ENCODE measurements at places on chromosomes 3 and 15. TPM values are rescaled to one million over a fixed set of nuclear protein-coding genes. Genes with fewer than 3 reads are reported as not detected.
A peak's percentile ranks its signal among the peaks of the same experiment; 100 is the strongest.

GRCh38 chr3:24242012-24242698 lies 252.5 kb downstream of the THRB start:
- DNase-seq: no peak

The SCN11A gene
- total RNA-seq: 0.08 TPM

The SOX14 gene
- not detected for total RNA-seq

DNA sequence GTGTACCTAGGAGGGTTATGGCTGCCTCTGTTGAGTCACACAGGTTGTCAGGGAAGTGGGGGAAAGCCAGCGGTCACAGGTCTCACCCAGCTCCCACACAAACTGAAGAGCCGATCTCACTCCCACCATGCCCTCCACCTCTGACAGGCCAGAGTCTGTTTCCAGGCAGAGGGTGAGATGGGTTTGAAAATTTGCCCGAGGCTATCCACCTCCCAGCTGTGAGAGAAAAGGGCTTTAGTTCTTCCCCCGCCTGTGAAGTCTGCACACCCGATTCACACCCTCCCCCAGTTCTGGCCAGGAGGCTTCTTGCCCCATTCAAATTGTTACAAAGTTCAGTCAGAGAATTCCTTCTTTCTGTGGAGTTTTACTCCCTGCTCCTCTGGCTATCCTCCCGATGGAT lies 446.9 kb downstream of the EDEM1 start:
- DNase-seq: no peak

- DNase-seq: no peak
Measured at GRCh38 chr15:52441841-52442240, 86.8 kb downstream of the MYO5A start.

DNA sequence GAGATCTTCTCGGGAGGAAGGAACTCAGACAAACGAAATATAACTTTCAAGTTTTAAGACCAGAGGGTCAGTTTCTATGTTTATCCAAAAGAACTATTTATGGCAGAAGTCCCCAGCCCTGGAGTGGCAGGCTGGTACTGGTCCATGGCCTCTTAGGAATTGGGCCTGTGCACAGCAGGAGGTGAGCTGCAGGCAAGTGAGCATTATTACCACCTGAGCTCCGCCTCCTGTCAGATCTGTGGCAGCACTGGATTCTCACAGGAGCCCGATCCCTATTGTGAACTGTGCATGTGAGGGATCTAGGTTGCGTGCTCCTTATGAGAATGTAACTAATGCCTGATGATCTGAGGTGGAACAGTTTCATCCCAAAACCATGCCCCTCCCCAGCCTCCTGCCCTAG lies 14.3 kb upstream of the HPS3 start:
- no peak for DNase-seq

DNA sequence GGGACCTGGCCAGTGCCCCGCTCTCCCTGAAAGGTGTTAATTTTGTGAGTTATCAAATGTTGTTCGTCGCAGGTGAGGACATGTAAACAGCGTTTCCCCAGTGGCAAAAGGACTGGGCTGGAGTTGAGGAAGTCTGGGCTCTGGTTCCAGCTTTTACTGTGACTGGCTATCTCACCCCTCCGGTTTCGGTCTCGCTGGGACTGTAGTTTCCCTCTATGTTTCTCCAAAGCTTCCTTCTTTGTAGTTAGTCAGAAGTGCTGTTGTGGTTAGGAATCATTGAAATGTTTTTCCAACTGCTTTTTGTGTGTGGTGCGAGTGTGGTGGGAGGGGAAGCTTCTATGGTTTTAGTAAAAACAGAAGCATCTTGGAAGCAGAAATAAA lies 990 bp upstream of the CLDN1 start:
- peak; percentile 14 for DNase-seq

DNA sequence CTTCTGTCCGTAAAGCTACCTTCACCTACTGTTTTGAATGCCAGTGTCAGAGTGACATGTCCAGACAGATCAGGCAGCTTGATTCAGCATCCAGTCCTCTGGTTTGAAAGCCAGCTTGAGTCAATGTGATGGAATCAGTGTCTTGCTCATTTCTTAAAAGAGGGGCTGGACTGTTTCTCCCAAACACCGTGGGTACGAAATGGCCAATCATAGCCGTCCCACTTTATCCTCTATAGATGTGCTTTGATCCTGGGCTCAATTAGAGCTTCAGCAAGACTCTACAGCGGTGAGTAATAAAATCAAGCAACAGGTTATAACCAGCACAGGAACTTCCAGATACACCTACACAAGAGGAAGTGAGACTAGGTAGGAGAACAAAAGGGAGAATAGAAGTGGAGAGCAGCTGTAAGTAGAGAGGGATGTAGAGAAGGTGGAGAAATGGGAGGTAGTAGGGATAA lies 17.0 kb upstream of the OR5K1 start:
- DNase-seq: no peak

- DNase-seq: no peak
Measured at GRCh38 chr3:11269007-11269406, 3.2 kb upstream of the ATG7 start.

The GPR160 gene
- total RNA-seq: 5.7 TPM

- no peak for DNase-seq
Measured at GRCh38 chr3:14169871-14170270, 8.5 kb downstream of the XPC start.

- DNase-seq: no peak
Measured at GRCh38 chr3:140234256-140234655, 299.3 kb downstream of the CLSTN2 start.

The MED12L gene
- 0.49 TPM for total RNA-seq

GRCh38 chr15:98480844-98481243 lies 167.5 kb upstream of the IGF1R start:
- no peak for DNase-seq

DNA sequence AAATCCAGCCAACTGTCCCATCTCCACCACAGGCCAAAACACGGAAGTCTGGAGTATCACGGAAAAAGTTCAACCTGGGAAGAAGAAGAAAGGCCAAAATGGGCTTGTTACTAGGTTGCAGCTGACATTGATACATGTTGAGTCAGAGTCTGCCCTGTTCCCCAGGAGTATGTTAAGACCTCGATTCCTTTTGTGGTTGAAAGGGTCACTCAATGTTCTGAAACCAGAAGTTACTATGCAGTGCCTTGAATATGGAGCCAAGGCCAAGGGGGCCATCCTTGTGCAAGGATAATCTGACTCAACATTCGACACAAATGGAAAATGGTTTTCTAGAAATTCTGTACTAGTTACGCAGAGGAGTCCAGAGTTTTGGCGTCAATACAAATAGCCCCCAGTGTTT lies 104.2 kb downstream of the DGKG start:
- DNase-seq: no peak

- DNase-seq: no peak
Measured at GRCh38 chr15:87896936-87897335, 359.6 kb downstream of the NTRK3 start.
